ENCODE measurements at places on chromosomes 6 and 20.

DNA sequence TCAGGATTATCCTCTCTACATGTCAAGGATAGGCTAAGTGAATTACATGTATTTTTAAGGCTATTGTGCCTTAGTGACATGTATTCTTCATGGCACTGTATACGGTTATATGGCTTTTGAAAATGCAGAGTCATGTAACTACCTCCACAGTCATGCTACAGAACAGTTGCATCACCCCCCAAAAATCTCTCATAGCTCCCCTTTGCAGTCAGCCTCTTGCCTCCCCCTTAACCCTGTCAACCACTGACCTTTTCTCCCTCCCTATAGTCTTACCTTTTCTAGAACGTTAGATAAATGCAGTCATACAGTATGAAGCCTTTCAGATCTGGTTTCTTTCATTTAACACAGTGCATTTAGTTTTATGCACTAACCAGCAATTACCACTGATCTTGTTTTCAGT is 10.3 kb upstream of the RNF24 start:
- DNase-seq: no peak

GRCh38 chr20:41177636-41178035 is 40.3 kb downstream of the PLCG1 start:
- no peak for DNase-seq

- DNase-seq: no peak
Measured at GRCh38 chr20:58113716-58114115, 114.7 kb downstream of the ANKRD60 start.

- DNase-seq: no peak
Measured at GRCh38 chr6:157640746-157641451, 182.1 kb upstream of the SNX9 start.

DNA sequence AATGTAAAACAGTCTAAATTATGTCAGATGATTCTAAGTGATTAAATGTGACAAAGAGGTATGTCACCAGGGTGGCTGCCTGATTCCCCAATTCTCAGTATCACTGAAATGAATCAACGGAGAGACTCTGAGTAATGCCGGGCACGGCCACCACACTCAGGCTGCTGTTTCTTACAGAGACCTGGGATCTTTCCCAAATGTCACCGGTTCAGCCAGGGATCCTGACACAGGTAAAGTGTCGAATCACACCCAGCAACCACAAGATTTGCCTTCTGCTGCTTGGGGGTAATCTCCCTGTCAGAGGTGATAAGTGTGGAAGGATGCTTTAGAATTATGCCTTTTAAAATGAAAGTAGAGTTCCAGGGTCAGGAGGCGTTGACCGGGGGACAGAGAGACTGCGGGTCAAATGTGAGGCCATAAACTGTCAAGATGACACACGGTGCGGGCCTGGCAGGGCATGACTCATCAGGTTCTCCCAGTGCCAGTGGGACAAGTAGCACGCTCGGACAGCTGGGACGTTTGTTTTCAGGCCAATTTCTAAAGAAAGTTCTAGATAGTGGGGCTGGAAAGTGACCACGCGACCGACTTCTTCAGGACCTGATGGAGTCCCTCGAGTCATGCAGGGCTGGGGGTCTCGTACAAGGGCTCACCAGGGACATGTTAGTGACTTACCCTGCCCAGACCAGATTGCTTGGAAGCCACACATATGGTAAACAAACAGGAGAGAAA is 48.9 kb downstream of the PRDM1 start:
- DNase-seq: no peak

- DNase-seq: no peak
Measured at GRCh38 chr6:131597446-131597845, 24.4 kb downstream of the ARG1 start.

- no peak for DNase-seq
Measured at GRCh38 chr6:5584078-5584482, 322.8 kb downstream of the FARS2 start.

DNA sequence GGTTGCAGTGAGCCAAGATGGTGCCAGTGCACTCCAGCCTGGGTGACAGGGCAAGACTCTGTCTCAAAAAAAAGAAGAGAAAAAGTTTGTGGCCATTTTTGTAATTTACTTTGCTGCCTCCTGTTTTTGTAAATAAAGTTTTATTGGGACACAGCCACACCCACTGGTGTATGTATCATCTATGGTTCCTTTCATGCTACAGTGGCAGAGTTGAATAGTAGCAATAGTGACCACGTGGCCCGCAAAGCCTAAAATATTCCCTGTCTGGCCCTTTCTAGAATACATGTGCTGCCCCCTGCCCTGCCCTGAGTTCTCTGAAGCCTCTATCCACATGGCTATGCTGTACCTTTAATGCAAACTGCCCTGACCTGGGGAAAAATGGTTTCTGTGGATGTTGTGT is 75.3 kb upstream of the ZNF133 start:
- DNase-seq: no peak

DNA sequence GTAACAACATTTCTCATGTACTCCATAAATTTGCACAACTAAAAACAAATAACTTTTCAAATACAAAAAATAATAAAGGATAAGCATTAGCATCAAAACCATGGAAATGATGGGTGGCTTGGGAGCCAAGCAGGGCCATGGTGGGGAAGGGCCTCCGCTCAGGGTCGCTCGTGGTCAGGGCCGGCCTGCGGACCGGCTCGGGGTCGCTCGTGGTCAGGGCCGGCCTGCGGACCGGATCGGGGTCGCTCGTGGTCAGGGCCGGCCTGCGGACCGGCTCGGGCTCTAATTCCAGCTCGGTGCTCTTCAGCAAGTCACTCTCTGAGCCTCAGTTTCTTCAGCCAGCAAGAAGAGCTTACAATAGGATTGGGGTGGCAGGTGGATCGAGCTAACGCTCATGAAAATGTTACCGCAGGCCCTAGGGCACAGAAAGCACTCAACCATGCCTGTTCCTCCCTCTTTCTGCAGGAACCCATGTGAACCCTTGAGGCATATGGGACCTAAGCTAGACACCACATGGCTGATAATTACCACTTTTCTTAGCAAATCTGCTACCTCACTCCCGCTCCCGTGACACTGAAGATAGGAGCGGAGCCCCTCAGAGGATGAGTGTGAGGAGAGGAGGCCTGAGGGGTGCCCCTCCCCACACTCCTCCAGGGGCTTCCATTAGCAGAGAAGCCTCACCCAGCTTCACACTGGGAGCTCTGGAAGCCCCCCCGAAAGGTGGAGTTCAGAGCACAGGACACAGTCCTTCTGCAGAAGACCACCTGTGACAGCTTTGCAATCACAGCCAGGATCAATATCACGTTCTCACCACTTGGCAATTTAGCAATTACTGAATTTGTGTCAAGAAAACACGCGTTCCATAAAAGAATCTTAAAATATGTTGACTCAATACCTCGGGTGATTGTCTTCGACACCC is 103.0 kb downstream of the PSMB1 start:
- no peak for DNase-seq

DNA sequence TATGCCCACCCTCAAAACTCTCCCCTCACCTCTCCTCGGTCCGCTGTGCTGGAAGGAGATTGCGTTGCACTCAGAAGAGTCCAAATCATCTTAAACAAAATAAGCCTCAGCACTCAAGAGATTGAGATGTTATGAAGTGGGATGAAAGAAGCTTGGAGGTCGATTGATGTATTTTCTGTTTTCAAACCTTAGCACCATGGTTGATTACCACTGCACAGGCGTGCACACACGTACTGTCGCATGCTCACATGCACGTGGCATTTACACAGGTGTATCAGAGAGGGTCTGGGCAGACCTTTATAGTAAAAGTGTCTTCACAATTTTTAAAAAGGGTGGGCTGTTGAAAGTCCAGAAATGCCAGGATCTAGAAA is 612 bp upstream of the AGPAT4 start:
- DNase-seq: no peak

DNA sequence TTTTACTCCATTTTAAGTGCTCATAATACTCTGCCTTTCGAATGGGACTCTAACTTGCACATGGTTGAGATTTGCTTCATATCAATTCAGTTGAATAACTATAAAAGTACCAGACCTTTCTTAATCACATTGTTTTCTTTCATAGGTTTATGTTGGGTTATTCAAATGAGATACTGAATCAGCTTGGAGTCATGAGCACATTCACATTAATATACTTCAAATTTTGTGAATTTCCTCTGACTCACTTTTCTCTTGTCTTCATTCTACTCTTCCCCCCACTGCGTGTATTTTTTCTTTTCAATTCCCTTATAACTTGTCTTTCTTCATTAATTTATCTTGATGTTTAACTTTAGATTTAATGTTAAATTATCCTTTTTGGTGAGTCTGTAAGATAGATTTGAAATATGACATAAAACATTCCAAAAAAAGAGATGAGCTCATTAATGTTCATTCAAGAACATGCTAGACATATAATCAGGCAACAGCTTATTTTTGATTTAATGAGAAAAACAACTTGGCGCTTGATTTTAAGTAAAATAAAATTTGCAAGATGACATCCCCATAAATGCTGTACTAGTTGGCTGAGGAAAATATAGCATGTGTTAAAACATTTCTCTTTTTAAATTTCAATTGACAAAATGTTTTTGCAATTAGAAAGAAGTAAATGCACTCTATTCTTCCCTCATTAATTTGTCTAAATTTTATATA is 736.0 kb downstream of the CD109 start:
- no peak for DNase-seq

GRCh38 chr20:17648791-17649730 is 33.0 kb downstream of the RRBP1 start:
- DNase-seq: no peak

GRCh38 chr20:61299618-61300017 is 47.6 kb downstream of the CDH4 start:
- no peak for DNase-seq

DNA sequence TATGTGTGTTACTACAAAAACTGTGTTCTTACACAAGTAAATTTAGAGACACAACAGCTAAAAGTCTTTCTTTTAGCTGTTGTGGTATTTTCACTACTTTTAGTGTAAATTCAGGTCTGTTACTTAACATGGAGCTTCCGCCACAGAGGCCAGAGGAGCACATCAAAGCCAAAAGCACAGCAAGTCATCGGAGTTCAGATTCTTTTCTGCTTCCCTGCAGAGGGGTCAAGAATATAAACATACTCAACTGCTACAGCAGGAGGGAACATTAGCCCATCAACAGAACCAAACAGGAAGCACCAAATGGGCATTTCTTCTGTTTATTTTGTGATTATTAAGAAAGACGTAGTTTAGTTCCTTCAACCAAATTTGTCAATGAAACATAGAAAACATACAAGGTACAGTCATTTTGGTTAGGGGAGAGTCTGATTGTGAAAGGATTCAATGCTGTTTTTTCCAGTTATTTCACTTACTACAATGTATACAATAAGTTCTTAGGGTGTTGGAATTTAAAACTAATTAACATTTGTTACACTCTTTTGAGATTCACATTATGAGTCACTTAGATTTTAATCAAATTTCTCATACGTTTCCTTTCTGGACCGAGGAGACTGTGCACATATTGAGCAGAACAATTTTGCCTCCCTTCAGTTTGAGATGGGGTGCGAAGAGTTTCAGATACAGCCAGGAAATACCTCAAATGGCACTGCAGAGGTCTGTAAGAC is 42.8 kb upstream of the DSE start:
- no peak for DNase-seq

DNA sequence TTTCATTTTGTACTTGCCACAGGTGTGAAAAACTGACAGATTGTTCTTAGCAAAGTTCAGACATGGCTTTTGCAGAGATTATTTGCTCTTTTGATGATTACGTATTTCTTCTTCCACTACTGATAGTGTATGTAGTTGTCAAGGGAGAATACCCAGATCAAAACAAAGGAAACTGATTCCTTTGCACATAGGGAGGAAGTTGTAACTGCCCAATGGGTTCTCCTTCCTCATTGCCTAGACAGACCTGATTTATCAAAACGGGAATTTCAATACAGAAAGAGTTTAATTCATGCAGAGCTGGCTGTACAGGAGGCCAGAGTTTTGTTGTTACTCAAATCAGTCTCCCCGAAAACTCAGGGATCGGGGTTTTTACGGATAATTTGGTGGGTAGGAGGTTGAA is 214.7 kb downstream of the BCAS1 start:
- no peak for DNase-seq

DNA sequence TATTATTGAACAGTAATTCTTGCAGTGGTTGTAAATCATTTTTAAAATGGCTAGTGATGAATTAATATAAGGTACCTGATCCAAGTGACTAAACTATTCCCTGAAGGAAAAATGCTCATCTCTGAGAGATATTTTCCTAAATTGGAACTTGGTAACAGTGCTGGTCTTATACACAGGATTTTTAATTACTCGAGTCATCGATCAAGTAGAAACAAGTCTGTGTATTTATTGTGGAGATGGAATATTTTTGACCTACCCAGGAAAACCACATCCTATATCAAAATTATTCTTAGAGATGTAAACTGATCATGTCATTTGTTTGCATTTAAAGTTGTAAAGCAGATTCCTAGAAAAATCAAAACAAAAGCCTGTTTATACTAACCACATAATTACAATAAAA is 166.9 kb downstream of the MOXD1 start:
- no peak for DNase-seq

GRCh38 chr20:51583499-51583898 is 41.0 kb upstream of the NFATC2 start:
- no peak for DNase-seq

- DNase-seq: no peak
Measured at GRCh38 chr6:150886155-150886554, 20.7 kb downstream of the MTHFD1L start.

DNA sequence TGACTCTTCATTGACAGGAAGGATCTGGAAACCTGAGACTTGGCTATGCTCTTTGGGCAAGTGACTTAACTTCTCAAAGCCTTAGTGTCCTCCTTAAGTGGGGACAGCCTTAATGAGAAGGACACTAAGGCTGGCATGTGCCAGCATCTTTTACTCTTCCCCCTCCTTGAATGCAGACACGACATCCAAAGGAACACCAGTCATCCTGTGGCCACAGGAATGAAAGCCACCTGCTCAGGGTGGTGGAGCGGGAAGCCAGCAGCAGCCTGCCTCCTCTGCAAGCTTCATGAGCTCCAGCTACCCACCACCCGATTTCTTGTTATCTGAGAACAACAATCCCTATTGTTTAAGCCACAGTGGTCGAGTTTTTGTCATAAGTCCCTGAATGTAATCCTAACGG is 44.5 kb downstream of the TMEM14B start:
- no peak for DNase-seq

DNA sequence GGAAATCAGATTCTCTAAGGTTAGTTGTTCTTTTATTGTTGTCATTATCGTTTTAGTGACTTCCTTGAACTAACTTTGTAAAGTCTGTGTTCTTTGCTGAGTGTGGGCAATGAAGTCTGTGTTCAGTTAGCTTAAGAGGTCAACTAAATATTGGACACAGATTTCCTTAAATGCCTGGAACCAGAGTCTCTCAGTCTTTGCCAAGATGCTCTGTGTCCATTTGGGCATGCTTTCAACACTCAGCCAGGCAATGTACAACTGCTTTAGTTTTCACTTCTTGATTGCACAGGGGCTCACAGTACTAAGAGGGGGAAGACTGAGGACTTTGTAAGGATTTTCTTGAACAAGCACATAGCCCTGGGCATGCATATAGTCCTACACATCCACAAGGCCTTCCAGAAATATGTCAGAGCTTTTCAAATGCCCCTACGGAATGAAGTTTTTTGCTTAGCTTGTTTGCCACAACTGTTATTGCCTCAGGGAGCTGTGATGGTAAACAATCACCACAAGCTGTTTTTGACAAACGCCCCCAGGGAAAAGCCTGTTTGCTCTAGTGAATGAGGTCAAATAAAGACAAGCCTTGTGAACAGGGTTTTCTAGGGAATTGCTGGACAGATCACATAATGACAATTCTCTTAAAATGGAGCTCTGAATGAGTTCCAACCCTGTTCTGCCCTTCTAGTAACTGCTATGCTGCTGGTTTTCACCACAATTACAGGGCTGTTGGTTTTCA is 82.5 kb downstream of the B3GAT2 start:
- DNase-seq: no peak

- no peak for DNase-seq
Measured at GRCh38 chr6:163775313-163775712, 360.8 kb downstream of the QKI start.

GRCh38 chr6:88914895-88915598 is 48.4 kb downstream of the RNGTT start:
- no peak for DNase-seq
